ENCODE measurements at places on chromosomes 7 and 10.

- DNase-seq, result no peak
These were observed 56.5 kb downstream of the PIK3AP1 start for GRCh38 chr10:96663797-96664196.

- no peak for DNase-seq
These were observed 1.6 kb downstream of the TMEM176A start for GRCh38 chr7:150801946-150802771.

- no peak for DNase-seq
These were observed 88.1 kb downstream of the COBL start for GRCh38 chr7:51228386-51228958.

- DNase-seq, result no peak
These were observed 5.5 kb upstream of the SLC25A13 start for GRCh38 chr7:96327429-96327828.

DNA sequence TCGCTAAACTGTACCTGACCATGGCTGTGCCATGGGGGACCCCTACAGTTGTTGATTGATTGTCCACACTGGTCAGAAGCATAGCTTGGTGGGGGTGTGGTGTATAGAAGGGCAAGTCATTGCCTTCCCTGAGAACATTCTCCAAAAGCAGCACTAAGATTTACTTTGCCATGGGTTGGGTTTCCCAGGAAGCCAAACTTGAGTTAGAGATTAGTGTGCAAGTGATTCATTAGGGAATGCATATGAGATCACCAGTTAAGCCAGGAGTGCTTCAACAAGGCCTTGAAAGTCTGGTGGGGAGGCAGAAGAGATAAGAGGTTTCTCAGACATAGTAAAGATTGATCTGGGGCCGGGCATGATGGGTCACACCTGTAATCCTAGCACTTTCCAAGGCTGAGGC, 21.4 kb upstream of the TPST1 start:
- DNase-seq, result no peak

- no peak for DNase-seq
These were observed 154.6 kb downstream of the ZNF438 start for GRCh38 chr10:30877111-30877510.

DNA sequence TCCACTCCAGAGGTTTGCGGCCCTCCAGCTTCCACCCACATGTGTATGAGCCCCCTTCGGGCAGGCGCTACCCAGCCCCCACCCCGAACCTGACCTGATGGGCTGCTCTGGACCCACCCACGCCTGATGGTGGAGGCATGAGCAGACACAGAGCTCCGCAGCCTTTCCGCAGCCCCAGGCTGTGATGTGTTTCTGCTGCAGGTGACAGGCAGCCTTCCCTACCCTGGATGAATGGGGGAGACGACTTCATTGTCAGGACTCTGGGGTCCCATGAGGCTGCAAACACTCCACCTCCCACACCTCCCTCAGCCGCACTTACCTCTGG, 61.2 kb downstream of the OAT start:
- DNase-seq, result no peak

GRCh38 chr7:44415510-44415909, 74.9 kb downstream of the NUDCD3 start:
- no peak for DNase-seq

DNA sequence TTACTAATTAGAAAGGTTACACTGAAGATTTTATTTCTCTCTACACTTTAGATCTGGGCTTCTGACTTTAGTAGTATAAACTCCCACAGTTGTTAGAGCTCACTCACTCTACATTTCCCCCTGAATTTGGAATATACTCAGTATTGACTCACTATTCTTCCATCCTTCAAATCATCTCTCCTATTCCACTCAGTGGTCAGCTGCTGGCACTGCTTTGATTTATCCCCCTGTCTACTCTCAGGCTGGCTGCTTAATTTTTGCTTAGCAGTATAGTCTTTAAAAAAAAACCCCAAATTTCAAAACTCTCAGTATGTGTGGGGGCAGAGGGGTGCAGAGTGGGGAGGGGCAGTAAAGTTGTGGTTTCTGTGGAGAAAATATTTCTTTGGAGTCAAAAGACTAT, 68.9 kb downstream of the CDK6 start:
- DNase-seq, result no peak
